ENCODE measurements at places on chromosomes 11 and 22. TPM values are rescaled to one million over a fixed set of nuclear protein-coding genes. Genes with fewer than 3 reads are reported as not detected.

GRCh38 chr22:39185601-39186012, 33.1 kb upstream of the CBX7 start:
- DNase-seq, result peak; percentile 89

DNA sequence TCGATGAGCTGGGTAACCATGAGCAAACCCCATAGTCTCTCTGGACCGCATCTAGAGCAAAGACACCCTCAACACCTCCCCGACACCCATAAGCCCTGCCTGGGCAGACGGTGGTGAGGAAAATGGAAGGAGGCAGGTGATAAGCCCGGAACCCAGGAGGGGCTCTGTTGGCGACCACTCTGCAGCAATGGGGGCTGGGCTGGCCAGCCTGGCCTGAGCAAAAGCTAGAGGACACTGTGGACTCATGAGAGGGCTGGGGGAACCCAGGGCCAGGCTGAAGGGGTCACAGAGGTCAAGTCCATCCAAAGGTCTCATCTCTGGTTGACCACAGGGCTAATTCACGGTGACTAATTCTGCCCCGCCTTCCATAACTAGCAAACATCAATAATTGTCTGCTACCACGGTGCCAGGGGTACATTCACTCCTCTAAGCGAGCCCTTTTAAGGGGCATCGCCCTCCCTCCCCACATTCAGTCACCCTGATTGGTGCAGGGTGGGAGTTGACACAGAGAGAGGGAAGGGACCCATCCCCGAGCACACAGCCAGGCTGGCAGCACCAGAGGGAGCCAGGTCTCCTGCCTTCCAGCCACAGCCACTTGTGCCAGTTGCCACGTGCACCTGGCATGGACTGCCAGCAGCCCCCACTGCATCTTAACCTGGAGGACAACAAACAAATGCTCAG, 4.0 kb downstream of the PYGM start:
- DNase-seq, result peak; percentile 37

- peak; percentile 58 for DNase-seq
These were observed 24.4 kb downstream of the SHANK3 start for GRCh38 chr22:50696799-50697561.

- DNase-seq, result no peak
These were observed 83.2 kb upstream of the CLDN5 start for GRCh38 chr22:19607192-19608002.

- no peak for DNase-seq
These were observed 23.8 kb downstream of the FLRT1 start for GRCh38 chr11:64059339-64060140.

Gene SLC22A25
- total RNA-seq, result not detected
